ENCODE measurements at places on chromosomes 3 and 15.
A peak's percentile ranks its signal among the peaks of the same experiment; 100 is the strongest.

- DNase-seq = no peak
Measured at GRCh38 chr3:148211725-148212124, 486.0 kb upstream of the AGTR1 start.

DNA sequence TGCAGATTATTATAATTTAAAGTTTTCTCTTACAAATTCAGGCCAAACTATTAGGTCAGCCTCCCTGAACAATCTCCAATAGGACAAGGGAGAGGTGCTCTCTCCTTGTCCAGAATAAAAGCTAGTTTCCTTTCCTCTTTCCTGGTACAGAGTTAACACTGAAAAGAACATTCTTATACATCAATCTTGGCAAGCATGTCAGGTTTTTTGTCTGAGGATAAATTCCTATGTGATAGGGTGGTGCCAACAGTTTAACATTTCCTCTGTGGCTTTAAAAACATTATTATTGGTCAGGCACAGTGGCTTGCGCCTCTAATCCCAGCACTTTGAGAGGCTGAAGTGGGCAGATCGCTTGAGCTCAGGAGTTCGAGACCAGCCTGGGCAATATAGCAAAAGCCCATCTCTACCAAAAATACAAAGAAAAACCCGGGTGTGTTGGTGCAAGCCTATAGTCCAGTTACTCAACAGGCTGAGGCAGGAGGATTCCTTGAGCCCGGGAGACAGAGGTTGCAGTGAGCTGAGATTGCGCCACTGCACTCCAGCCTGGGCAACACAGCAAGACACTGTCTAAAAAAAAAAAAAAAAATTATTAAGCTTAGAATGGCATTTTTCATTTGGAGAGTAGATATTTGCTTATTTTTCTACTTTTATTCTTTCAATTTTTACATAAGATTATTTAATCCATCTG lies 13.7 kb upstream of the ULK4 start:
- no peak for DNase-seq

GRCh38 chr15:77695961-77696582 lies 63.4 kb upstream of the LINGO1 start:
- no peak for DNase-seq

DNA sequence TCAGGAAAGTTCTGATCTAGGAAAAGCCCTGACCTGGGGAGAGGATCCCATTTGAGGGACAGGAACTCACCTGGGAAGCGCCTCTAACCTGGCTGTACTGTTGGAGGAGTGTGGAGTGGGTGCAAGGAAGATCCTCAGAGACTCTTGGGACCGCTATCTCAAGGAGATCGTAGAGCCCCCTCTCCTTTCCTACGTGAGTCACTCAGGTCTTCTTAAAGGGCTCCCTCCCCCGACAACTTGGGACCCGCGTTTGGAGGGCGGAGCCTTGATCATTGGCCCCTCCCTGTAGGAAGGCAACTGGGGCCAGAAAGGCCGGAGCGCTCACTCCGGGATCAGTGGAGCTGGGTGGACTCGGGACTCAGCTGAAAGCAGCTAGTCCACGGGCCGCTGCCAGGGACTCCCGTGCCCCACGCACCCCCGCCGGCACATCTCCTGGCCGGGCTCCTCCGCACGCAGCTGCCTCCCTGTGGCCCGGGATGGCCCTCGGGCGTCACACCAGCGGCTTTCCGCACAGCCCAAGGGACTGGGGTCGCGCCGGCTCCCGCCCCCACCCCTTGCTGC lies 520 bp downstream of the SLC26A6 start:
- DNase-seq = peak; percentile 74

DNA sequence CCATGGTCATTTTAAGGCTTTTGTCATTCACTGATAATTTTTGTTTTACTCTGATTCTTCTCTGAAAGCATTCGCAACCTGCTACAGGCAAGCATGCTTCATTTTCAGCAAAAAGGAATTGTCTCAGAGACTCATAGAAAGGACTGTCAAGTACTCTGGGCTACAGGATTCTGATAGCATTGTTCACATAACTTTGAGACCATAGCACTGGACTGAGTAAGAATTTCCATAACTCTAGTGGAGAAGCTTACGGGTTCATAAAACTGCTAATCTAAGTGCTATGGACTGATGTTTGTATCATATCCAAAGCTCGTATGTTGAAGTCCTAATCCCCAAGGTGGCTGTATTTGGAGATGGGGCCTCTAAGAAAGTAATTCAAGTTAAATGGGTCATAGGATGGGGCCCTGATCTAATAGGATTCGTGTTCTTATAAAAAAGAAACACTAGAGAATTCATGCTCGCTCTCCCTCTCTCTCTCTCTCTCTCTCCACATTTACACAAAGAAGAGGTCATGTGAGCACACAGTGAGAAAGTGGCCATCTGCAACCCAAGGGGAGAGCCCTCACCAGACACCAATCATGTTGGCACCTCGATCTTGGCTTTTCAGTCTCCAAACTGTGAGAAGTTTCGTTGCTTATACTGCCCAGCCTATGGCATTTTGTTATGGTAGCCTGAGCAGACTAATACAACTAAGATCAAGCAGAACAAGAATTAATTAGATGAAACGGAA lies 60.4 kb downstream of the CRYGS start:
- DNase-seq = no peak

- DNase-seq = no peak
Measured at GRCh38 chr3:57557085-57557537, 1.0 kb downstream of the PDE12 start.

DNA sequence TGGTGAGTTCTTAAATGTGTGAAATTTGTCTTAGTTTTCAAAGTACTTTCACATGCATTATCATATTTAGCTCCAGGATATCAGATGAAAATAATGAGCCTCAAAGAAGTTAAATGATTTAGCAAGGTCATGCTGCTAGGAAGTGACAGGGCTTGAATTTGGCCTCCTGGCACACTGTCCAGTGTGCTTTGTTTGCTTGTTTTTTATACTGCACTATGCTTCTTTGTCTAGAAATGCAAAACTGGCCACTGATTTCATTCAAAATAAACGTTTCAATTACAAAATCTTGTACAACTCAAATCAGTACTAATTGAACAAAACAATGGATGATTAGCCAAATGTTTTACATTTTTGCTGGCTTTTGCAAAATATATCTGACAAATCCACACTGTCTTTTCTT lies 583.3 kb upstream of the CBLB start:
- DNase-seq = no peak
